ENCODE measurements at places on chromosomes 5 and 9. TPM values are rescaled to one million over a fixed set of nuclear protein-coding genes. Genes with fewer than 3 reads are reported as not detected.

Gene LVRN
- total RNA-seq: 0.39 TPM

Gene KCNV2
- total RNA-seq: not detected

Gene NAIP
- 5.1 TPM for total RNA-seq

Gene SV2C
- total RNA-seq: not detected

Gene MYOZ3
- total RNA-seq: 0.39 TPM

Gene POU5F2
- 1.5 TPM for total RNA-seq

Gene CNTNAP3B
- not detected for total RNA-seq

Gene IFNA17
- not detected for total RNA-seq

Gene FOXD4L6
- total RNA-seq: 0.37 TPM

Gene PCDHGC5
- 2.9 TPM for total RNA-seq

Gene CCL19
- total RNA-seq: not detected

Gene C1QTNF2
- under 0.01 TPM for total RNA-seq

Gene SLC6A19
- not detected for total RNA-seq

Gene IFNB1
- not detected for total RNA-seq

Gene PAEP
- not detected for total RNA-seq

Gene ATOSB
- total RNA-seq: 14.1 TPM

Gene CCDC112
- total RNA-seq: 7.3 TPM

Gene PTGR1
- 56.2 TPM for total RNA-seq

Gene SIGMAR1
- total RNA-seq: 124 TPM

Gene NDUFA8
- 20.5 TPM for total RNA-seq

Gene PRKAA1
- total RNA-seq: 80.8 TPM
